ENCODE measurements at places on chromosomes 1 and 21. TPM values are rescaled to one million over a fixed set of nuclear protein-coding genes. Genes with fewer than 3 reads are reported as not detected.

SH3D21 gene
- total RNA-seq = 14.6 TPM

CAMSAP2 gene
- 7.4 TPM for total RNA-seq

CDC7 gene
- 3.8 TPM for total RNA-seq

FCRL5 gene
- total RNA-seq = 4.5 TPM

CDCA8 gene
- 10.2 TPM for total RNA-seq

GBP4 gene
- 5.4 TPM for total RNA-seq

GJA9 gene
- total RNA-seq = 1.2 TPM

USH2A gene
- under 0.01 TPM for total RNA-seq

LRRC41 gene
- total RNA-seq = 46.3 TPM

NEK2 gene
- 6.6 TPM for total RNA-seq

HRNR gene
- total RNA-seq = not detected

ZNF684 gene
- 5.2 TPM for total RNA-seq

DNA sequence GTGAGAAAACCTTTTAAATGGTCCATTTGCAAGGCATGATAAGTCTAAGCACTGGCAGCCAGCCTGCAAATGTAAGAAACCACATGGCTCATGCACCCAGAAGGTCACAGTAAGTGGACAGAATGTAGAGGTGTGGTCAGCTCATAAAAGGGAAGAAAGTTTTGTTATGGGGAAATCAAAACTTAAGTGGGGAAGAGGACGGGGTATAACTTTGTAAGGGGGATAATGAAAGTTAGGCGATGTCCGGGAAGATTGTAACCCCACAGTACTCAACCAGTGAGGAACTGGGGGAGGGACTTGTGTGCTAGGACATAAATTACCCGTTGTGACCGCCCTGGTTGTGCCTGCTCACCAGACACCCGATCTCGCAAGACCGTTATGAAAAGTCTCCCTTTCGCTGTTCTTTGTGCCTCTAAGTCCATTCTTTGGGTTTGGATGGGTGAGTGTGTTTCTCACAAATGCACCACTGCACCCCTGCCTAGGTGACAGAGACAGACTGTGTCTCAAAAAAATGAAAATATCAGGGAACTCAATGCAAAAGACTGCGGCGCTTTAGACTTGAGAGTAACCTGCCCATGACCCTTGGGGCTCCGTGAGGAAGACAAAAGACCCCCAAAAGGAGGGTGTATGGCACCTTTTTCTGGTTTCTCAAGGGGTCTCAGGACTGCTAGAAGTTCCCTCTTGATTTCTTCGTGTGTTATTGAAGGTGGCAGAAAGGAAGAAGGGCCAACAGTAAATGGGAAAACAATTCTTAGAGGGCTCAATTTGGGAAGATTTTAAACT, 28.6 kb upstream of the ZNF496 start:
- no peak for DNase-seq

- no peak for DNase-seq
Observed at GRCh38 chr1:200710166-200710565, 28.5 kb upstream of the CAMSAP2 start.

DNA sequence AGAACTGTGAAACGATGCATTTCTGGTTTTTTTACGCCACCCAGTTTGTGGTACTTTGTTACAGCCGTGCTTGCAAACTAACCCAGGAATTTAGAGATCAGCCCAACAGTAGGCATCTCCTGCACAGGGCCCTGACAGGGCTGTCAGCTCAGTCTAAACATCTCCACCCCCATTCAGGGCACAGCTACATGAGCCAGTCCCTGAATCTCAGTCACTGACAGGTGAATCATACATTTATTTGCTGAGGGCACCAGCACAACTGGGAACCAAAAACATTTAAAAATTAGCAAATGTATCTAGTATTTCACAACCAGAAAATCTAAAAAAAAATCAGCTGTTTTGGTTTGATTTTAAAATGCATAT, 30.7 kb downstream of the PRDX6 start:
- no peak for DNase-seq

DNA sequence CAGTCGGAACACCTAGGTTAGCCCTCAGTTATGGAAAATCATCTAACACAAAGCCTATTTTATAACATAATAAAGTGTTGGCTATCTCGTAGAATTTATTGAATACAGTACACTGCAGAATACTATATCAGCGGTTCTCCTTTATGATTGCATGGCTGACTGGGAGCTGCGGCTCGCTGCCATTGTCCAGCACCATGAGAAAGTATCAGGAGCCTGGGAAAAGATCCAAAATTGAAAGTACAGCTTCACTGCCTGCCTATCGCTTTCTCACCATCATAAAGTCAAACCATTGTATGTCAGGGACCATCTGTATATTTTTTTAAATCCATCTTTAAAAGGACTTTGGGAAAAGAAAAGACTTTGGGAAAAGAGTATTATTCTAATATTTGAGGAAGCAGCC, 111.9 kb upstream of the RAVER2 start:
- DNase-seq = no peak

DNA sequence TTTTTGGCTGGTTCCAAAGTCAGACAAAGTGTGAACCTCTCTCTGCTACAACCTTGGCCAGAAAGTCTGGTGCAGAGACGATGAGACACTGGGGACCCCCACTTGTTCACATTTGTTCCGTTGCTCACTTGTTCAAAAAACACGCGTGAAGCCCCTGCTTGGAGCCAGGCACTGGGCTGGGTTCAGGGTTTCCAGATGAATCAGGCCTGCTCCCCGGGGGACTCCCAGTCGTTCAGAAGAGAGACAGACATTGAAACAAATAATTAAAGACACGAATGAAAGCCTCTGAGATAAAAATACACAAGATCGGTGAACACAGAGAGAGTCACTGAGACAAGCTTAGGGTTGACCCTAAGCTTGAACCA, 101.5 kb upstream of the RUNX3 start:
- DNase-seq = no peak

GRCh38 chr1:59071876-59072582, 224.9 kb upstream of the FGGY start:
- no peak for DNase-seq

- DNase-seq = no peak
Observed at GRCh38 chr1:212466437-212466836, 33.7 kb downstream of the NENF start.

DNA sequence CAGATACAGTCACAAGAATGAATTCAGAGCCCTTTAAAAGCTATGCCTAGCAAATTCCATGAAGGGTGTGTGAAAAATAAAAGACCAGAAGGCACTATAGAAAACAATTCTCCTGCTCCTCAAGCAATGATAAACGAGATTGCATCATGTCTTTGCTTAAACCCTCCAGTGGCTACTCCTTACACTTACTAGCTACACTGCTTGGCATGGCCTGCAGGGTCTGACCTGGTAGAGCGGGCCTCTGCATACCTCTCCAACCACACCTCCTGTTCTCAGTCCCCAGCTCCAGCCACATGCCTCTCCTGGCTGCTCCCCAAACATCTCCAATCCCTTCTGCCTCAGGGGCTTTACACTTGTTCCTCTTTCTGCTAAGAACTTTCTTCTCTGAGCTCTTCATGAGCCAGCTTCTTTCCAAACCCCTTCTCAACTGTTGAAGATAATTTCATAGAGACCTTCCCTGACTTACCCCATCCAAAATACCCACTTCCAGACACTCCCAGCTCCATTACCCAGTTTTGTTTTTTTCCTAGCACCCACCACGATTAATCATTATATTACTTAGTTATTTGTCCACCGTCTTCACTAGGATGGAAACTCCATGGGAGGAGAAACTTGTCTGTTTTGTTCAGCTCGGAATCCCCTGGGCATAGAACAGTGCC, 11.2 kb upstream of the CREG1 start:
- DNase-seq = no peak

- DNase-seq = no peak
Observed at GRCh38 chr1:2428490-2428889, 16.1 kb upstream of the PEX10 start.

DNA sequence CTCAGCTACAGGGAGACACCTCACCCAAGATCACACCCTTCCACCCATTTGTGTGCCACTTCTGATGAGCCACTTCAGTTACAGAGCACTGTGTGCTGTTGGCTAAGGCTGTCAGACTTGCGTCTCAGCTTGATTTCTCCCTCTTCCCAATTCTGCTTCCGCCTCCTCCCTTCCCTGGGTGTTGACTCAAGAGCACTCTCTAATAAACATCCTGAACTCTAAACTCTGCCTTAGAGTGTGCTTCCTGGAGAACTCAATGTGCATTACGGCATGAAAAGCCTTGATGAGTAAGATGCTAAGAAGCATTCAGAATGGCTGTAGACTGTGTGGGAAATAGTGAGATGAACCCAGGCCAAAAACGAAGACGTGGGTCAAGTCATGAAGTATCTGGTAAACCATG, 54.9 kb upstream of the S1PR1 start:
- DNase-seq = no peak

GRCh38 chr1:25174730-25175612, 57.3 kb downstream of the SYF2 start:
- no peak for DNase-seq

DNA sequence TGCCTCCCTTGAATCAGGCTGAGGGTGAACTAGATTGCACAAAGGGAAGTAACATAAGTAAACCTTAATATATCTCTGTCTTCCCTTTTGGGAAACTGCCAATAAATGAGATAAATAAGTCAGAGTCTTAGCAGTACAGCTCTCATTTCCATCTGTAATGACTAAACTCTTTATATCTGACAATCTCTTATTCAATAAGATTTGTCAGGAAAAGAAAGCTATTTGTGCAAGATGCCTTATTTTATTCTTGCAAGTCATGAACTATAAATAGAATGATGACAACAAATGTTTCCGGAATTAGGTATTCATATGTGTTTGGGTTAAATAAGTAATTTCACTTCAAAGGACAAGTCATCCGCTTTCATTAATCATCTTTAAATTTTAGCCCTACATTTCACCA, 229.2 kb downstream of the PTGER3 start:
- DNase-seq = no peak

DNA sequence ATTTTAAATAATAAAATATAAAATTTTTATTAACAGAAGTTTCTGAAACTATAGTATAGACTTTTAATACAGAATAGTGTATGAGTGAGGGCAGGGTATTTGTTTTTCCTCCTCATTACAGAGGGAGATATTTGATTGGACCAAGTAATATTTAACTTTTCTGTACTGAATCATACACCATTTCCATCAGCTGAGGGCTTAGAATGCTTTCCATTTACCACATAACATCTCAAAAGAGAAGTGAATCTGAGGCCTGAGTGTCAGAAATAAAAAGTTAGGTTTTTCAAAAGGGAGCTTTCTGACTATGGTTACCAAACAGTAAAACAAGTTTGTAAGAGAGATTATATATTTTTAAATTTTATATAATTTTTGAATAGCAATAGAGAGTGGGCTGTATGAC, 29.5 kb downstream of the TLCD4 start:
- no peak for DNase-seq

DNA sequence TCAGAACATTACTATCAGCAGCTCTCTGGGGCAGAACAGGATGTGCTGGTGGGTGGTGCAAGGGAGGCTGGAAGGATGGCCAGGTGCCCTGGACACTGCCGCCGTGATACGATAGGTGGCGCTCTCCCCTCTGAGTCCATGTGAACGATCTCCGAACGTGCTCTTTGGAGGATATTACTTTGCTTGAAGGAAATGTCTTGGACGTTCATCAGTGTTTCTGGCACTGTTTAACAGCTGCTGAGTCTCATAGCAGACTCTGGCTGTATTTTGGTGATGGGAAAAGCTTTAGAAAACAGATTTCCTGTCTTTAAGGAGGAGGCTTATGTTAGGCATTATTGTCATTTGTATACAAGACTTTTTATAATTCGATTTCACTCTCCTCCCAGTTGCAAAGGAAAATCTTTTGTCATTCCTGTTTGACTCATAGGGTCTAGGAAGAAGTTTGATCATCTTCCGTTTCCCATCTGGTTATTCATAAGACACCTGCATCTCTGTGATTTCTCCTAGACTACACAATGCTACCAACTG, 386.2 kb upstream of the ADGRL2 start:
- DNase-seq = peak; percentile 84

- DNase-seq = peak; percentile 49
Observed at GRCh38 chr1:25195835-25196234, 36.5 kb downstream of the SYF2 start.

- no peak for DNase-seq
Observed at GRCh38 chr1:119935373-119935772, 39.1 kb upstream of the ADAM30 start.

- no peak for DNase-seq
Observed at GRCh38 chr1:25095635-25096200, 136.6 kb downstream of the SYF2 start.

GRCh38 chr1:80066060-80066459, 1059.5 kb upstream of the ADGRL4 start:
- DNase-seq = no peak

GRCh38 chr1:111481387-111482221, 7.8 kb downstream of the C1orf162 start:
- DNase-seq = peak; percentile 68

DNA sequence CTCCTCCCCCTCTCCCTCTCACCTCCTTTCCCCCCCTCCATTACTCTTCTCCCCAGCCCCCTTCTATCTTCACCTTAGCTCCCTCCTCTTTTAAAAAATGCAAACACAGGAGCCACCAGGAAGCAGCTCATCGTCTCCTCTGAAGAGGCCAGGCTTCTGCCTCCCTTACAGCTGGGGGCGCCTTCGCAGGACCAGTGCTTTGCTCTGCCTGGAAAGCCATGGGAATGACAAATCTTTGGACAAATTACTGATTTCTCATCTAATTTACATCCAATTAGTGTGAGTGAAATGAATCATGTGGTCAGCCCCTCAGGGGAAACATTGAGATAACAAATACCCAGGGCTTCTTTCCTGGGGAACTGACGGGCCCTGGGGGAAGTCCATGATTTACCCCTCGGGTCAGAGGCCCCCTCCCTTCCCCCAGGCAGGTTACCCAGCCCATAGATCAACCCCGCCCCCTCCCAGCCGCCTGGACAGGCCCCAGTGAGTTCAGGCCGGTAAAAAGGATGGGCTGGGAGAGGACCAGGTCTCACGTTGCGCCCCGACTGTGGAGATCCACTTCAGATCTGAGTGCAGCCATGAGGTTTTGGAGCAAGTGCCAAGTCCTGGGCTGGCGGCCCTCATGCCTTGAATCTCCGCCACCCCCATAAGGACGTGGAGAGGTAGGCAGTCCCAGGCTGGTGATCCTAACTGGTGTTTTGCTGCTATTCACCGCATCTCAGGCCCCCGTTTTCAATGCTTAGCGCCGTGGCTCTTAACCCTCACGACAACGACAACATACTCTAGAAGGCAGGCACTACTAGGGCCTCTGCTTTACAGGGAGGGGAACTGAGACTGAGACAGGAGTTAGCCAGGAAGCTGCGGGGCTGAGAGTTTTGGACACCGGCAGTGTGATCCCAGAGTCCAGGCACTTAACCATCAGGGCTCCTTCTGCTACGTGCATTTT, 300.8 kb downstream of the RRAGC start:
- DNase-seq = no peak

DNA sequence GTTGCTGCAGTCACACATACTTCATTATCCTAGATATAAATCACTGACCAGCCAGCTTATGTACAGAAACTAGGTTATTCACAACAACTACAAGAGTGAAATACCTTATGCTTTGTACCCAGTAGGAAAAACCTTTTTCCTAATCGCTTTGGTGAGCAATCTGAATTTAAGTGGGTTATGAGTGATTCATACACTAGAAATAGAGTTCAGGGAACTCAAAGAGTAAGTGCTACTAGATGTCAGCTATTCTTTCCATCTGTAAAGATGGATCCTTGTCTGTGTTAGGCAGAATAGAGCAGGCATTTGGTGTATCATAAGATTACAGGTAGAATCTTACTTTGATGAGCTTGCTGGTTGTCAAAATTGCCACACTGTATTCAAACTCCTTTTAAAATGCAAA, 101.9 kb downstream of the ZNF644 start:
- no peak for DNase-seq
